ENCODE measurements at places on chromosomes 2 and 18. TPM values are rescaled to one million over a fixed set of nuclear protein-coding genes. Genes with fewer than 3 reads are reported as not detected.

IL1R2 gene
- total RNA-seq: 1.3 TPM

RRM2 gene
- 242 TPM for total RNA-seq

ATP8B1 gene
- total RNA-seq: 6.8 TPM

MERTK gene
- total RNA-seq: 1.9 TPM

ZBTB7C gene
- total RNA-seq: 0.17 TPM

FECH gene
- 39.7 TPM for total RNA-seq

ZNF519 gene
- total RNA-seq: 2.0 TPM

FBXO15 gene
- total RNA-seq: 0.75 TPM

HAUS1 gene
- 54.8 TPM for total RNA-seq

SIX3 gene
- 1.9 TPM for total RNA-seq

TNFRSF11A gene
- total RNA-seq: 9.5 TPM
